ENCODE measurements at places on chromosomes 4 and X.
A peak's percentile ranks its signal among the peaks of the same experiment; 100 is the strongest.

GRCh38 chr4:17469931-17470674, 41.8 kb downstream of the QDPR start:
- DNase-seq = no peak

- DNase-seq = peak; percentile 16
Measured at GRCh38 chrX:10841579-10841978, 221.2 kb upstream of the MID1 start.

GRCh38 chr4:23754688-23755087, 135.2 kb downstream of the PPARGC1A start:
- DNase-seq = no peak

GRCh38 chr4:15610855-15611254, 44.3 kb downstream of the FBXL5 start:
- DNase-seq = no peak

GRCh38 chr4:184255361-184255760, 37.7 kb upstream of the ENPP6 start:
- no peak for DNase-seq

DNA sequence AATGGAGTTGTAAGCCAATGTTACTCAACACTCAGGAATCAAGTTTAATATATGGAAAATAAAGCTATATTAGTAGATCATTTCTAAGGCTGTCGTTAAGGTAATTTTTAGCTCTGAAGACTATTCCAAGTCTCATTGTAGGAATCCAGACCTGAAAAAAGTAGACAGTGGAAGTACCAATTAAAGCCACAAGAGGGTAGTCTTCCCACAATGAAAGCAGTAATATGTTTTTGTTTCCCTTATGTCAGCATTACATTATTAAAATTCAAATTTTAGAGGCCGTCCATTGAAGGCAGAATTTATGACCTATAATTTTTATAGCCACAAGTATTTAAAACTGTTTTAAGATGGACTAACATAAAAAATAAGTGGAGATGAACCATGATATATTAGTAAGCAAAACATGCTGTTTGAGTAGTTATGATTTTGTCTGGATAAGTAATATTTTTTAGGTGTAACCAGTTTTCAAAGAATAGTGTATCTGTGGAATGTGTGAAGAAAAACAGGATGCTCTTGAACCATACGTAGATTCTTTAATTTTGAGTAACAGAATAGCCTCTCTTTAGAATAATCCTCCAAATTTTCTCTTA, 372.6 kb upstream of the TECRL start:
- DNase-seq = no peak

DNA sequence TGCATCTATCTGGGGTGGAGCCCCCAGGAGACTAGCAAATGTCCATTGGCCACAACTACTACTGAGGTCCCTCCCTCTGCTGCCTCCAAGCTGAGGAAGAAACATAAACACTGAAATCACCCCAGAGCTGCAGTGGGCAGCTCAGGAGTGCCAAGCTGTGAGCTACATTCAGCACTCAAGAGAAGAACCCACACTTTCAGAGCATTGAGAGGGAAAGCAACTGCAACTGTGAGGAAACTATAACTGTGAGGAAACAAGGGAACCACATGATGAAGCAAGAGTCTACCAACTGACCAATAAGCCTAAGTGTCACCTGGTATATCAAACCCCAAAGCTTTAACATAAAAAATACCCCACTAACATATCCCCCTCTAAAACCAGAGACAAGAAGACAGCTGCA, 373.5 kb upstream of the TACR3 start:
- no peak for DNase-seq

- DNase-seq = no peak
Measured at GRCh38 chr4:26873391-26874026, 12.9 kb downstream of the STIM2 start.

GRCh38 chrX:13323241-13323640, 3.4 kb upstream of the ATXN3L start:
- DNase-seq = no peak

GRCh38 chrX:24479924-24480323, 14.8 kb downstream of the PDK3 start:
- no peak for DNase-seq

GRCh38 chrX:65926095-65927019, 113.5 kb downstream of the VSIG4 start:
- DNase-seq = no peak

DNA sequence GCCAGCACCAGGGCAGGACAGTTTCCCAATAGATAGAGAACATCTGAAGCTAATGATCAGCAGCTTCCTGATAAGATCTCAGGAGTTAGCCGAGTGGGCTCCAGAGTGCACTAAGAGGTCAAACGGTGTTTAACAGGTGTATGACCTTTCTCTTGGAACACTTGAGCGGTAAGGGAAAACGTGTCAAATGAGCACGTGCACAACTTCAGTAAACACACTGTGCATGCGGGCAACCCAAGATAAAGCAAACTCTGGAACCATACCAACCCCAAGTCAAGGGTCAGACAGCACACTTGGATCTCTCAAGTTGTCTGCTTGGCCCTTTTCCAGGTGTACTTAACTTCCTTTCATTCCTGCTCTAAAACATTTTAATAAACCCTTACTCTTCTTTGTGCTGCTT, 1941.5 kb upstream of the PCDH10 start:
- no peak for DNase-seq

DNA sequence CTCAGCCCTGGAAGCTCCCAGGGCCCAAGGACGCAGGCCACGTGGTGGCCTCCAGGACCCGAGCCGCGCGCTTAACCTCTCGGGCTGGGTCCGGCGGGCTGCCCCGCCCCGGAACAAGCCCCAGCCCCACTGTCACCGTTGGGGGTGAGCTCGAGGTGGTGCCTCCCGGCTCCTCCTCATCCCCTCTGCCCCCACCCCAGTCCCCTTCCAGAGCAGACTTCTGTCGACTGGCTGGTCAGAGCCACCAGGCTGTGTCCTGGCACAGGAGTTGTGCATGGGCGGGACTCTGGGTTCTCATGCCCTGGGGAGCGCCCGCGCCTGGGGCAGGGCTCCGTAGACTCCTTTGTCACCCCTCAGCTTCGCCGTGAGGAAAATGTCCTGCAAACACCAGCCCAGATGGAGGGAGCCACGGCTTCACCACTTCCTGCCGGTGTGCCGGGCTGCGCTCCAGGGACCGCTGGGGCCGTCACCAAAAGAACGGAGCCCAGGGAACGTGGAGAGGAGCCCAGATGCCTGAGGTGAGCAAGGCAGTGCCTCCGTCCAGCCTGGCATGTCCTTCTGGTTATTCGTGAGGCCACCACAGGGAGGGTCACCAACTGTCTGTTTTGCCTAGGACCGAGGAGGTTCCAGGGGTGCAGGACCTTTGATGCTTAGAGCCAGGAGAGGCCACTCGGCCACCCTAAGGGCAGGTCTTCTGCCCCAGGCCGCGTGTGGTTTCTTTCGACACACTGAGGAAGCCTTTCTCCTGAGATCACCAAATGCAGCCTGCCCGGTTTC, 7.1 kb upstream of the RGS12 start:
- no peak for DNase-seq

- DNase-seq = no peak
Measured at GRCh38 chrX:24498181-24498580, 33.1 kb downstream of the PDK3 start.

DNA sequence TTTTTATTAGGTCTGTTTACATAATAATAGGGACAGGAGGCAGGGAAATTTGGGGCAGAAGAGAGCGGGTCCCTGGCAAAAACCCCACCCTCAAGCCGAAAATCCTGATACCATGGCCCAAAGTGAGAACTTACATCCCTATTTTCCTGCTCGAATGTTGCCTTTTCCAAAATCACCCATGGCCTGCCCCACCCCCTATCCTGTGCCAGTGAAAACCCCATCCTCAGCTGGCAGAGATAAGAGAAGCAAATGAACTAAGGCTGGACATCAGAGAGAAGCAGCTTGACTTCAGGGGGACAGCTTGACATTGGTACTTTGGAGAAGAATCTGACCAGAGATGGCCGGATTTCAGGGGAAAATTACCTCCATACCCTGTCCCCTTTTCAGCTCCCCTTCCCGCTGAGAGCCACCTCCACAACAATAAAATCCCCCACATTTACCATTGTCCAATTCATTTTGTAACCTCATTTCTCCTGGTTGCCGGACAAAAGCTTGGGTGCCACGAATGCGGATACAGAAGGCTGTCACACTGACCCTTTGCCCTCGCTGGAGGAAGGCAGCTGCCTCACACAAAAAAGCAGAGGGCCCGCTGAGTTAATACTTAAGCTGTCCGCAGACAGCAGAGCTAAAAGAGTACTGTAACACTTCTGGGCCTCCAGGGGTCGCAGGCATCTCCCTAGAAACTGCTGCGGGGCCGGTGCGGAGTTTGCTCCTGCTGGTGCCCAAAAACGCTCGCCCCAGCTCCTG, 196.2 kb downstream of the SNCA start:
- DNase-seq = peak; percentile 9

DNA sequence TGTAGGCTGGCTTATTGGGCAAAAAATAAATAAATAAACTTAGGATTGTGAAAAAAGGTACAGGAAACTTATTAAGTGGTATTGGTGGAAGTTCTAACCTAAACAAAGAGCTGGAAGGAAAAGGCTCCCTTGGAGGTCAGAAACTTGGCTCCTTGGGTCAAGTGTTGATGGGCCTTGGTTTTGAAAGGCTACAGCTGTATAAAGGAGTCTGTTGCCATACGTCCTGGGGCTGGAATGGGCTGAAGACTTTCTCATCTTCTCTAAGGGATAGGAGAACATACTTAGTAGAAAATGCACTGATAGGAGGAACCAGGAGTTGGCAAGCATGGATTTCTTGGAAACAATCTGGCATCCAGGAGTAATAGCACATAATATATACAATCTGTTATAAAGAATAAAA, 56.6 kb downstream of the PDLIM5 start:
- DNase-seq = no peak

- DNase-seq = no peak
Measured at GRCh38 chr4:76233083-76233482, 18.4 kb upstream of the FAM47E start.

GRCh38 chrX:148265829-148266228, 234.6 kb upstream of the AFF2 start:
- no peak for DNase-seq

DNA sequence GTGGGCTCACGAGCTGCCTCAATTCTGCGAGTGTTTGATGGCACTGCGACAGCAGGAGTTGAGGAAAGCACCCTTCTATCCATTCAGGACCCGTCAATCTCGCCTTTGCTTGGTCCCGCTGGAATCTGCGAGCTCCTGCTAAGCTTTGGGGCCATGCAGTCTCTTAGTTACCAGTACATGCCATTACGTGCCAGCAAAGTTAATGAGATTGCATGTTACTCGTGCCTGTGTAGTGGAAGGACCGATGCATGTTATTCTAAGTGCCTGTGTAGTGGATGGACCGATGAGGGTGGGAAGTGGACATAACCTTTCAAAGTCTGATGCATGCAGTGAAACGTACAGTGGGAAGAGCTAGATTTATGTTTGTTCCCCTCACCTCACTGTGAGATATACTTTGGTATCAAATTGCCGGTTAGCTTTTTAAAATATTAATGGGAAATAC, 569 bp downstream of the RPS3A start:
- no peak for DNase-seq

GRCh38 chr4:52126966-52127365, 75.9 kb downstream of the SPATA18 start:
- peak; percentile 37 for DNase-seq

DNA sequence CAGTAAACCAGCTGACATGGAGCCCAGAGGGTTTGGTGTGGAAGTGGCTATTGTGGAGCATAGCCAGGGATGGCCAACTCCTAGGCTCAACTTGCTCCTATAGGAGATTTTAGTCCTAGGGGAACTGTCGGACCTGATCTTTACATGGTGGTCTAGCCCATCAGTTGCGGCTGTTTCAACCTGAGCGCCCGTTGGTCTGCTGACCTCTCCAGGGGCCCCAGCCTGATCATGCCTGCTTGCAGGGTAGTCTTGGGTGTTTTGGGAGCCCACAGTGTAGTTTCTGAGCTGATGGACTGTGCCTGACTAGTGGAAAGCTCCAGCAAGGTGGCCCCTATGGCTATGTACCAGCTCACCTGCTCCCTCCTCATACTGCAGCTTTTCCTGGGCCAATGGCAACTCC, 597.0 kb downstream of the IQCM start:
- no peak for DNase-seq

- no peak for DNase-seq
Measured at GRCh38 chr4:19151684-19152083, 1100.0 kb upstream of the SLIT2 start.

GRCh38 chr4:55920571-55920970, 28.2 kb upstream of the CEP135 start:
- DNase-seq = no peak

GRCh38 chr4:8355306-8355705, 85.2 kb downstream of the ACOX3 start:
- DNase-seq = no peak

- no peak for DNase-seq
Measured at GRCh38 chr4:73988061-73988460, at the start of gene PPBP. TSS of gene PPBP (minus strand) at chr4:73988190. CDS start at chr4:73988103, 87 bp downstream.

GRCh38 chrX:101383679-101384205, 2.2 kb downstream of the BTK start:
- no peak for DNase-seq

All from skeletal muscle cell (primary cell).